ENCODE measurements at places on chromosomes 12 and 14.

GRCh38 chr14:69694730-69695281, 72.1 kb upstream of the SRSF5 start:
- DNase-seq: no peak

DNA sequence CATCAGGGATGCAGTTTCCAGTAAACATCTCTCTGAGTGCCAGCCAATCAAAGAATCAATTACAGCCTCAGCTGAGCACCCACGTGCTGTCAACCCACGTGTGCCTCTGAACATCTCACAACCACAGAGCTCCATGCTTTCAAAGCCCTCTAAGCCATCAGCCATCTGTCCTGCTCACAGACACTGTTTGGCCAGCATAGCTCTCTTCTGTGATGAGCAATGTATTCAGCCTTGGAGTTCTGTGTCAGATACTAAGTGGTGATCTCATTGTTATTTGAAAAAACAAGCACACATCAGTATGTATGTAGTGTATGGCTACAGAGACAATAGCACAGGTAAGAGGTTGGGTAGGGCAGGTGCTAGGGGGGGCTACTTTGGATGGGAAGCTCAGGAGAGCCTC, 94.3 kb downstream of the RGS6 start:
- DNase-seq: no peak

DNA sequence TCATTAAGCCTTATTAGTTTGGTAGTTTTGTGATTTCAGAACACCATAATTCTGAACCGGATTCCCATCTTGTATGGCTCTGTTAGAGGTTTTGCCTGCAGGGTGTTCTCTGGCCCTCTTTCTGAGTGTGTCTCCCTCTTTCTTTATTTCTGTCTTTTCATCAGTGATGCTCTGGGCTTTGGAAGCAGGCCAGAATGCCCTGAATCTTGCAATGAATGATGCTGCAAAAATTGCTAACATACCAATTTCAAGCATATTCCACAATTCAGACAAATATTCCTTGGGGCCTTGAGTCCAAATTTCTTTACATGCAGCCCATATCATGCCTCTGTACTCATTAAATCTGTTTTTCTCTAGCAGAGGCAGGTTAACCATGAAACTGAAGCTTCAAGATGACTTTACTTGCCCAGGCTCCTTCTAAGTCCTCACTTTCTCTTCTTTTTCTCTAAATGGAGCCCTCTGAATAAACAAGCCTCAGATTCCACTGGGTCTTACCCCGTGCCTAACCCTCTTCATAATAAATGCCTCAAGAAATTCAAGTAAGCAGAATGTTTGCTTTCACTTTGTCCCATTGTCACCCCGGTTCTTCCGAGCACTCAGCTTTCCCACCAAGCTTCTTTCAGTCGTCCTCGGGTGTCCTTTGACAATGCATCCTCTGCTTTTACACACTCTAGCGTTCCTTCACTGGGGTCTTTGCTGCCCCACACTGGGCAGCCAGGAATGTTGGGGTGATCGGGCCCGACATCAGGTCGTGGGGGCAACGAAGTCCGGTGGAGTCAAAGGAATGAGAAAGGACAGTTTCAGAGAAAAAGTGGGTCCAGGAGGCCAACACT, 78.8 kb upstream of the SLC38A4 start:
- no peak for DNase-seq

- DNase-seq: no peak
These were observed 330.4 kb downstream of the TMEM121 start for GRCh38 chr14:105856676-105857219.

- DNase-seq: no peak
These were observed 180.0 kb upstream of the LMO3 start for GRCh38 chr12:16785953-16786352.

DNA sequence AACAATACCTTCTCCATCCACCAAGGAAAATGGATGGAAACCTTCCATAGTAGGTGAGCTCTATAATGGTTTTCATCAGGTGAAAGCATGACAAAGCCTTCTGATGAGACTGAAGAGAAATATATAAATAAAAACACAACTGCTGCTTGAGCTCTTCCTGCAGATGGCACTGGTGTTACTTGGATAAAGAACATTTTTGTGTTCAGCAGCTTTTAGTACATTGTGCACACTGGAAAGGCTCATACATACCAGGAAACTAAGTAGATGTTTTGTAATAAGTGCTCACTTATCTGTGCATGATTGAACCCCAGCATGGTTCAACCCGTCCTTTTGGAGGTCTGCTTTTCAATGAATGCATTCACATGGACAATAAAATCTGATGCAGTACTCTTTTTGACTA, 357.3 kb upstream of the MIS18BP1 start:
- no peak for DNase-seq

- DNase-seq: no peak
These were observed 44.9 kb downstream of the CHST11 start for GRCh38 chr12:104501660-104502059.

- DNase-seq: no peak
These were observed 1278.1 kb downstream of the AACS start for GRCh38 chr12:126343321-126343720.

DNA sequence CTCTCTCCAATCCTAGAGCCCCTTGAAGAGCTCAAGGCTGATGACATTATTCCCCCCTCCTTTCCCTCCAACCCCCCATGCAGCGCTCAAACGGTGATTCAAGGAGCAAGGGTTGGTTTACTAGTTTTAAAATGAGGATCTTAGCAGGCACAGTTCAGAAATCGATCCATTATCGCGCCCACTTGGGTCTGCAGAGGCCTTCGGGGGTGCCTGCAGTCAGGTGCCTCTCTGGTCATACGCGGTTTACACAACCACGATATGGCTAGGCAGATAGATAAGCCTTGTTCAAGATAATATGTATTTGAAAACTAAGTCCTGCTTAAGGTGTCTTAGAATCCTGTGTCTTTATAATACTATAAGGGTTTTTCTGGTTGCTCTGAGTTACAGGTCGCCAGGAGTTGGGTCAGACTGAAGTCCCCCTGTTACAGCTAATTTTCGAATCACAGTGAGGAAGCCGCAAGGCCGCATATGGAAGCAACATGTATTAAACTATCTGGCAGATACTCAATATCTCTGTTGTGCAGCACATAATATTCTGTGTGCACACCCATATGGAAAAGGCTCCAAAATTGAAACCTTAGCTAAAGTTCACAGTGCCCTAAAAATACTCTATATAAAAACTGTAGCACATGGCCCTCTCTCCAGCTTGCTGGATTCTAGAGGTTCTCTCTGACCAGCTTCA, 10.0 kb downstream of the BHLHE41 start:
- no peak for DNase-seq

DNA sequence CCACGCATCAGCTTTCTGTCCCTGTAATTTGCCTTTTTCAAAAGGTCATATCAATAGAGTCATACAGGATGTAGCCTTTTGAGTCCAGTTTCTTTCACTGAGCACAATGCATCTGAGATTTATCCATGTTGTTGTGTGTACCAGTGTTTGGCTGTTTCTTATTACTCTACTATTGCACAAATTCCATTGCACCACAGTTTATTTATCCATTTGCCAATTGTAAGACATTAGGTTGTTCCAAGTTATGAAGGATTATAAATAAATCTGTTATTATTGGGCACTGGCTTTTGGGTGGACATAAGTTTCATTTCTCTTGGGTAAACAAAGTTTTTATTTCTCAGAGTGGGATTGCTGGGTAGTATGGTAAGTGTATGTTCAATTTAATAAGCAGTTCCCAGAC, 68.3 kb upstream of the TBPL2 start:
- no peak for DNase-seq

GRCh38 chr14:41397926-41398325, 208.8 kb upstream of the LRFN5 start:
- DNase-seq: no peak

GRCh38 chr14:37247791-37248461, 50.2 kb downstream of the MIPOL1 start:
- no peak for DNase-seq

- no peak for DNase-seq
These were observed 5.6 kb downstream of the MIS18BP1 start for GRCh38 chr14:45247427-45247826.

Measured in stimulated activated CD8-positive, alpha-beta memory T cell treated with anti-CD3 and anti-CD28 coated beads, Interleukin-12 subunit alpha, Interleukin-12 subunit beta, amount 100 ng/mL, for 1 hour (primary cell).